Activated naive CD8-positive, alpha-beta T cell treated with anti-CD3 and anti-CD28 coated beads, Interleukin-2, amount 10 ng/mL, durations not matched to agents 7 days and 5 days (primary cell): ENCODE measurements at places on chromosomes 6 and 20. TPM values are rescaled to one million over a fixed set of nuclear protein-coding genes. Genes with fewer than 3 reads are reported as not detected.
A peak's percentile ranks its signal among the peaks of the same experiment; 100 is the strongest.

- no peak for DNase-seq
- no peak overlapping the region for H3K27ac ChIP-seq
- no peak overlapping the region for H3K4me3 ChIP-seq
- peaks cover 4% of the 10 kb centered on the region for H3K36me3 ChIP-seq
- no peaks in the 10 kb centered on the region for H3K27me3 ChIP-seq
These were observed 197.4 kb downstream of the JARID2 start for GRCh38 chr6:15443119-15443830.

GRCh38 chr6:90080876-90081481 lies 186.7 kb downstream of the GJA10 start:
- H3K4me1 ChIP-seq: peaks cover 68% of the 10 kb centered on the region
- peaks cover 53% of the 10 kb centered on the region for H3K36me3 ChIP-seq
- H3K27me3 ChIP-seq: no peaks in the 10 kb centered on the region
- peak overlapping the region; percentile 92 for H3K27ac ChIP-seq
- DNase-seq: peak; percentile 76

The LRRN4 gene
- not detected for total RNA-seq

GRCh38 chr6:112372226-112372806 lies 25.2 kb downstream of the RFPL4B start:
- H3K36me3 ChIP-seq: peaks cover 2% of the 10 kb centered on the region
- no peaks in the 10 kb centered on the region for H3K4me1 ChIP-seq
- peaks cover 21% of the 10 kb centered on the region for H3K27me3 ChIP-seq
- DNase-seq: no peak

DNA sequence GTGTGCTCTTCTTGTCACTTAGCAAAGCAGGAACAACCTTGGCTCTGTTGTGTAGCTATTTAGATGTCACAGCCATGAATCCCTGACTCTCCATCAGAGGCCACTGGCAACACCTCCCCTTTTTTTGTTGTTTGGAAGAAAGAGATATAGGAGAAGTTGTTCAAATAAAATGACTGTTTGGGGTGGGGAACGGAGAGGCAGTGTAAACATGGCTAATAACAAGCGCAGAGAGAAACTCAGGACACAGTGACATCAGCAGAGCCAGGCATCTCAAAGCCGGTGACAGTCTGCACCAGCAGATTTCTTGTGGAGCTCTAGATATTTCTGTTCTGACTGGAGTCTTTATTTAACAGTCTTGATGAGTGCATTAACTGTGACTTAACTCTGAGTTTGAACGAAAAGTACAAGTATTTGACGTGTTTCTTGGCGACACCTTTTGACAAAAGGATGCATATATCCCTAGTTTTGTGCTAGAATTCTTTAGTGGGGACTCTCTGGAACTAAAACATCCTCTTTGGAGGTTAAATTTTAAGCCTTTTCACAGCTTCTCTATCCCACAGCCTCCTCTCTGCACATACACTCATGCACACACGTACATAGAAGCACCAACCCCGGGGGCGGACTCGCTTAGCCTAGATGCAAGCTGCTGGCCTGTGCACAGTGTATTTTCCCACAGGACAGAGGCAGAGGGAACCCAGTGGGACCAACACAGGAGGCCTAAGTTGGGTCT lies 53.8 kb downstream of the ADAT2 start:
- H3K4me3 ChIP-seq: no peak overlapping the region
- H3K4me1 ChIP-seq: peaks cover 17% of the 10 kb centered on the region
- no peaks in the 10 kb centered on the region for H3K27me3 ChIP-seq
- H3K27ac ChIP-seq: no peak overlapping the region
- H3K36me3 ChIP-seq: no peaks in the 10 kb centered on the region

The MEI4 gene
- total RNA-seq: not detected

DNA sequence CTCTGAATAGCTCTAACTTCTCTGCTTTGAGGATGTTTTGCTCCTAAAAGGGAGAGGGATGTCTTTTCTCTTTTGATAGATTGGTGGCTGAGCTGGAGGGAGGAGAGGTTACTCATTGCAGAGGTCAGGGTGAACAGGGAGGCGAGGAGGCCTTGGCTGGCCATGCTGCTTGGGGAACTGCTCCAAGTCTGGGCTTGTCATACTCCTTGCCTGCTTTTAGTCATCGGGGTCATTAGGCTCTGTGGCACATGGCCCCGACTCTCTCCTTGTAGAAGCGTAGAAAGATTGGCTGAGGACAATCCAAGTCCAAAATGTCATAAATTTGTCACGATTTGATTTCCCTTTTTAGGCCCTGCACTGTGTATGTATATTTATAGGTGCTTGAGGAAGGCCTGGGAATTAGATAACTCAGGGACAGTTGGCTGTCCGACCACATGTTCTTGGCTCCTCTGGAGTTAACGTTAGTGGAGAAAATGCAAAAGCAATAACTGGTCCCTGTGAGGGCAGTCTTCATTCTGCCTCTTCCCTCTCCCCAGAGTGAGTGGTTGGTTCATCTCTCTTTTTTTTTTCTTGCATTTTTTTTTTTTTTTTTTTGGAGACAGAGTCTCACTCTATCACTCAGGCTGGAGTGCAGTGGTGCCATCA lies 160.1 kb downstream of the SCP2D1 start:
- H3K4me1 ChIP-seq: no peaks in the 10 kb centered on the region
- H3K4me3 ChIP-seq: no peak overlapping the region
- H3K36me3 ChIP-seq: no peaks in the 10 kb centered on the region
- DNase-seq: no peak
- H3K27ac ChIP-seq: no peak overlapping the region

The FERMT1 gene
- not detected for total RNA-seq

DNA sequence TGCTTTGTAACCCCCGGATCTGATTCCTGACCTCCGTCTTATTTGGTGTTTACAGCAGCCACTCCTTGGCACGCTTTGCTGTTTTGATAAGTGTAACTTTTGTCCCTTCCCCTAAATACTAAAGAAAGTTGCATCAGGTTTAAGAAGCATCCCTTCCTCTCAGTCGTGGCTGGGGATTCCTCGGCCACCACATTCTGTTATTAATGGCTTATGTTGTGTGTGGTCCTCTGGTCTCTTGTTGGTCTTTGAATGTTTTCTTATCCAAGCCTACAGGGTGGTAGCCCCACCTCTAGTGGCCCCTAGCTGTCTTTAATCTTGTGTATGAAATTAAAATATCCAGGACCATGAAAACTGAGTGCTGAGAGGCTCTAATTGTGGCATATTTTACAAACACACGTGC lies 37.5 kb upstream of the FNDC1 start:
- peaks cover 2% of the 10 kb centered on the region for H3K27me3 ChIP-seq
- H3K27ac ChIP-seq: no peak overlapping the region
- H3K4me1 ChIP-seq: peaks cover 4% of the 10 kb centered on the region
- H3K36me3 ChIP-seq: no peaks in the 10 kb centered on the region
- DNase-seq: no peak

DNA sequence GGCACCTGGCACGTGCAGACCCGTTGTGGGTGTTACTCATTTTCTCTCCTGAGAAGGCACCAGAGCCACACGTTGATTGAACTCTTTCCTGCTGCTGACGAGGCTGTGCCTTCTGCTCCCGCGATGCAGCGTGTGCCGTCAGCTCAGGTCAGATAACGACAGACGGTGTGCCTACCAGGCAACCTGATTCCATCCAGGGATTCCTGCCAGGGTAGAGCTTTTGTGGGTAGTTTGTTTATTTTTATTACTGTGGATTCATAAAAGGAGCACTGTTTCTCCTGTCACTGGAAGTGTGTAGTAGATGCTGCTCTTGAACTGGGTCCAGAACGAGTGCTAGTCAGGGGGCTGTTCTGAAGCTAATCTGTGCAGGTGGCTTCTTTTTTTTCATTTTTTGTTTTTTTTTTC lies 20.7 kb downstream of the PRPF6 start:
- no peak for DNase-seq
- peaks cover 31% of the 10 kb centered on the region for H3K36me3 ChIP-seq
- H3K27ac ChIP-seq: no peak overlapping the region
- no peaks in the 10 kb centered on the region for H3K27me3 ChIP-seq

- peaks cover 21% of the 10 kb centered on the region for H3K27me3 ChIP-seq
- no peak overlapping the region for H3K27ac ChIP-seq
- H3K4me3 ChIP-seq: no peak overlapping the region
- no peak for DNase-seq
- H3K36me3 ChIP-seq: no peaks in the 10 kb centered on the region
These were observed 49.9 kb upstream of the TMEM30A start for GRCh38 chr6:75334266-75335040.

GRCh38 chr6:106145741-106146227 lies 59.6 kb downstream of the PRDM1 start:
- peaks cover 3% of the 10 kb centered on the region for H3K36me3 ChIP-seq
- no peak for DNase-seq
- peak overlapping the region; percentile 75 for H3K27ac ChIP-seq
- H3K27me3 ChIP-seq: no peaks in the 10 kb centered on the region
- H3K4me1 ChIP-seq: peaks cover 73% of the 10 kb centered on the region
- H3K4me3 ChIP-seq: peak overlapping the region; percentile 0

GRCh38 chr6:148035806-148036390 lies 306.7 kb upstream of the SASH1 start:
- H3K4me3 ChIP-seq: no peak overlapping the region
- H3K4me1 ChIP-seq: no peaks in the 10 kb centered on the region
- no peaks in the 10 kb centered on the region for H3K36me3 ChIP-seq
- no peak for DNase-seq
- H3K27ac ChIP-seq: no peak overlapping the region

DNA sequence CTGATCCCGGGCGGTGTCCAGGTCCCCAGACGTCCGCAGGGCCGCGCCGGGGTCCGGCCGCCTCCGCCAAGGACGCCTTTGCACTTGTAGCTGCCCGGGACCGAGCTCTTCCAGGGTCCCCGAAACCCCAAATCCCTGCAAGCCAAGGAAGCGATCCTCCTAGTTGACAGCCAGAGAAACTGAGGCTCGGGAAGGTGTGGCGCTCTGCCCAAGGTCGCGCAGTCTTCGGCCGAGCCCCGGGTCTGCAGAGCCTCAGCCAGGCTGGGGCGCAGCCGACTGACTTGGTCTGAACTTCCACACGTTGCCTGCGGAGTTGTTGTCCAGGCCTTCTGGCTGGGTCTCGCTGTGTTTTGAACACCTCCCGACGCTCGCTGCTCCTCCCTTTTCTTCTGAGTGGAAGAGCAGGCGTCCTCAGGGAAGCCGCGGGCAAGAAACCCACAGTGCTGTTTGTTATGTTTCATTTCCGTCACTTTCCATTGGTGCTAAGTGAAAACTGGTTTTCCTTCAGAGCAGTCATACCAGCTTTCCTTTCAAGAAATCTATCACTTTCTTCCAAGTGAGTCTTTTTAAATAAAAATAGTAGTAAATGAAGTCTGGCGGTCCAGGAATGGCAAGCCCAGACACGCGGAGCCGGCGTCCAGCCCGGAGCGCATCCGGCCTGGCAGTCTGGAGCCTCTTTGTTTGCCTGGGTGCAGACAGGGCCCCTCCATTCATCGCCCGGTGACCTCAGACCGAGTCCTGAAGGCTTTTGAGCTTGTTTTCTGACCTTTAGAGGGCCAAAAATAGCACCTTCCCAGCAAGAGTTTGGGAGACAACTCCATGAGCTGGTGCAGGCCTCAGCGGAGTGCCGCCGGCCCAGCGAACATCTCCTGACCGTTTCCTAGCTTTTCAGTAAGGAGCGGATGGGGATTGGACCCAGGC lies 698 bp downstream of the FAM210B start:
- peak overlapping the region; percentile 58 for H3K27ac ChIP-seq
- no peaks in the 10 kb centered on the region for H3K36me3 ChIP-seq
- peaks cover 14% of the 10 kb centered on the region for H3K4me1 ChIP-seq

GRCh38 chr6:152905551-152906299 lies 77.1 kb downstream of the FBXO5 start:
- H3K36me3 ChIP-seq: no peaks in the 10 kb centered on the region
- H3K4me3 ChIP-seq: no peak overlapping the region
- H3K4me1 ChIP-seq: no peaks in the 10 kb centered on the region
- peaks cover 5% of the 10 kb centered on the region for H3K27me3 ChIP-seq
- no peak overlapping the region for H3K27ac ChIP-seq
- no peak for DNase-seq

DNA sequence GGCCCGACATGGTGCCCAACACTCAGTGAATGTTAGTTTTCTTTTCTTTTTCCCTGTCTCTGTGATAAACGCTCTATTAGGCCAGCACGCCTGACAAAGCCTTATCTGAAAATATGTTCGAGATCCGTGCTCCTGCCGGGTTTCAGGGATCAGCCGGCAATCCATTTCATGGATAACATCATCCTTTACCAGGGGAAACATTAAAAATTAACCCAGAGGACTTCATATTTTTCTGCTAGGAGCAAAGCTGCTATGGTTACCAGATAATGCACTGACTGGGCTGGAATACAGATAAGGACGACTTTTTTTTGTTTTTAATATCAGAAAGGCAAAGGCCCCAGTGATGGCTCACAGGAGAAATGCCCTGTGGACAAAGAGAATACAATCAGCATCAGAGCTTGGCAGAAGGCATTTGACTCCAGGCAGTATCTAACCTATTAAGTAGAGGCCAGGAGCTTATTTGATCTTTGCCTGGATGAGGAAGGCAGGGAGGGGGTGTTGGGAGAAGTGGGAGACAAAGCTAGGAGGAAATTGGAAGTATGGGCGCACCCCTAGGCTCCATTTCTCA lies 482.0 kb upstream of the CHD6 start:
- no peak overlapping the region for H3K27ac ChIP-seq
- H3K36me3 ChIP-seq: no peaks in the 10 kb centered on the region
- no peak for DNase-seq
- H3K4me1 ChIP-seq: no peaks in the 10 kb centered on the region

The OR2J3 gene
- total RNA-seq: not detected

The VWA7 gene
- 5.7 TPM for total RNA-seq

DNA sequence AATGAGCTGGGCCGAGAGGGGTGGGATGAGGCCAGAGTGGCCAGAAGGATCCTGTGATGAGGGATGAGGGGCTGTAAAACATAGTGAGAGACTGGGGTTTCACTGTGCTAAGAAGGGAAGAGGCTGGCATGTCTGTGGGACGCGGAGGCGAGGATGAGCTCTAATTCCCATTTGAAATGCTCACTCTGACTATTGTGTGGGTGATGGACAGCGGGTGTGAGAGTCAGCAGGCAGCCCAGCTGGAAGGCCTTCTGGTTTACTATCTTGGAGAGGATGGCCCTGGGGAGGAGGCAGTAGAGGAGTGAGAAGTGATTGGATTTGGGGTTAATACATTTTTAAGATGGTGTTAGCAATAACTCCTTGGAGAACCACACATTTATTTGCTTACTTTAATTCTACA lies 9.5 kb upstream of the MICA start:
- no peak overlapping the region for H3K4me3 ChIP-seq
- no peaks in the 10 kb centered on the region for H3K36me3 ChIP-seq
- H3K4me1 ChIP-seq: peaks cover 12% of the 10 kb centered on the region
- H3K27me3 ChIP-seq: no peaks in the 10 kb centered on the region

The CCDC170 gene
- not detected for total RNA-seq

GRCh38 chr6:37688078-37688850 lies 9.4 kb downstream of the MDGA1 start:
- H3K27ac ChIP-seq: no peak overlapping the region
- no peak for DNase-seq
- H3K4me1 ChIP-seq: peaks cover 2% of the 10 kb centered on the region
- H3K27me3 ChIP-seq: peaks cover 2% of the 10 kb centered on the region
- no peaks in the 10 kb centered on the region for H3K36me3 ChIP-seq

The AGPAT4 gene
- 2.7 TPM for total RNA-seq

GRCh38 chr20:36399147-36399968 lies 93.2 kb downstream of the DLGAP4 start:
- peaks cover 12% of the 10 kb centered on the region for H3K27me3 ChIP-seq
- H3K27ac ChIP-seq: no peak overlapping the region
- H3K36me3 ChIP-seq: peaks cover 3% of the 10 kb centered on the region
- peaks cover 4% of the 10 kb centered on the region for H3K4me1 ChIP-seq
- no peak overlapping the region for H3K4me3 ChIP-seq
- peak; percentile 45 for DNase-seq
